ENCODE measurements at places on chromosomes 1 and 21.

GRCh38 chr1:67855444-67855843 lies 22.2 kb upstream of the GNG12 start:
- no peak for DNase-seq

DNA sequence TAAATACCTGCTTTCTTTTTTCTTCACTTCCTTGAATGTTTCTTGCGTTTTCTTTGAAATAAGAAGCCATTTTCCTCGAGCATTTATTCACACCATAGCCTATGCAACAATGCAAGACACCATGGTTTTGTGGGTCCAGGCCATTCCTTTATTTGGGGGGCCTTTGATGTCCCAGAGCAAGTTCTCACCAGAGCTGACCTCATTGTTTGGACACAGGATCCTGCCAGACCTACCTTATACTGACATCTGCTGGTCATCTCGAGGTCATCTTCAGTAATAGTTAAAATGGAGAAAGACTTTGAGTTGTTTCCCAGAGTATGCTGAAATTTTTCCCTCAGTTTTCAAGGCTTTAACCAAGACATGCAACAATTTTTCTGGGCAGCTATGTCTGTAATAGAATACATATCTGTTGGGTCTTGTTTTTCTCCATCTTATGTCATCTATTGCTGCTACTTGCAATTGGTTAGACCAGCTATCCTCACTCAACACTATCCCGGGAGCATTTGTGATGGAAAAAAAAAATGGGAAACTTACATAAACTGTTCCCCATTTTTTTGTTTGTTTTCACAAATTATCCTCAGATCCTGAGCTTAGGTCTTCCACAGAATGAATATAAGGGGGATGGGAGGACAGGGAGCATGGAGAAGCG lies 34.0 kb upstream of the BACE2 start:
- peak; percentile 10 for DNase-seq

DNA sequence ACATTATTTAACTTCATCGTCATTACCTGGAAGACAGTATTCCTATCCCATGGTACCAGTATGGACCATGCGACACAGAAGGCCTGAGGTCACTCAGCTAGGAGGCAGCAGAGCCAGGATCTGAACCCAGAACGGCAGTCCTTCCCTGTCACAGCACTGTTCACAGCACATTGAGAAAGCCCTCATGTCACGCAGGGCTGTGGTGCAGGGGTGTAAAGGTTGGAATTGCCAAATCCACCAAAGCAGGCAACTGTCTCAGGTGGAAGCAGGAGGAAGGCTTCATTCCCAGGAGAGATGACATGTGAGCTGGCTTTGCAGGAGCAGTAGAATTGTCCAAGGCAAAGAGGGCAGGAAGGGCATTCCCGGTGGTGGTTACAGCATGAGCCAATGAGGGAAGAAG lies 9.9 kb upstream of the TTC22 start:
- DNase-seq = no peak

GRCh38 chr1:235470741-235471439 lies 33.4 kb downstream of the B3GALNT2 start:
- DNase-seq = no peak

DNA sequence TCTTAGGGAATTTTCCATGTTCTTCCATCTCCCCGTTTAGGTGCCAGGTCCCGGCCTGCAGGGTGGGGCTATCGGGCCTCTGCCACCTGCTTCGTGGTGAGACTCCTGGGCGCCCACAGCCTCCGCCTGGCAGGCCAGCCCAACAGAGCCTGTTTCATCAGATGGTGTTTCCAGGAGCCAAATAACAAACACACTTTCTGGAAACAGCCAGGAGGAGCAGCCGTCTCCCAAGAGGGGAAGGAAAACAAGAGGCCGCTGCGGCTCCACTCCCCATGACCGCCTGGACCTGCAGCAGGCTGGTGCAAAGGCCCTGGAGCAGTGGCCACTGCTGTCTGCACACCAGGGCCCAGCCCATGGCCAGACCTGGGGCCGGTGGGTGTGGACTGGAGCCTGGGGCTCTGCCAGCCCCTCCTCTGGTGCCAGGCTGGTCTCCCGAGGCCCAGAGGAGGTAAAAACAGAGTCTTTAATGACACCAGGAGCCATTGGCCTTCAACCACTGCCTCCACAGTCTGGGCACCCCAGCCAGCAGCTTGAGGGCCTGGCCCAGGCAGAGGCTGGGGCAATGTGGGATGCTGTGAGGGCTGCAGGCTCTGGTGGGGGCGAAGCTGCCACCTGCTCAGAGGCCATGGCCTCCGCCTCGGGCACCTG lies 55.0 kb downstream of the SLX9 start:
- no peak for DNase-seq

DNA sequence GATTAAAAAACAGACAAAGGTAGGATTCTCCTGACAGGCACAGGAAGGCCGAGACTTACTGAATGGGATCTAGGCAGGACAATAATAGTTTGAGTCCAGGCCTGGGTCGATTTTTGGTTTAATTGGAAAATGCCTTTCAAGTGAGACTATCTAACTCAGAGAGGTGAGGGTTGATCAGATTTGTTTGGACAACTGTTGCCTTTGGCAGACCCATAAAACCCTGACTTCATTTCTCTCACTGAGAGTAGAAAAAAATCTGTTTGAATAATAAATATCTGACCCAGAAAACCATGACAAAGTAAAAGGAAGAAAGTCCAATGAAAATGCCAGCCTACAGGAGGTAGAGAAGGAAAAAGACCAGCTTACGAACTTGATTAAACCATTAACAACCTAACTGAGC lies 12.3 kb upstream of the SLC30A10 start:
- DNase-seq = no peak

GRCh38 chr1:30687886-30688285 lies 35.5 kb downstream of the MATN1 start:
- no peak for DNase-seq

GRCh38 chr1:202691816-202692215 lies 18.4 kb downstream of the SYT2 start:
- no peak for DNase-seq

DNA sequence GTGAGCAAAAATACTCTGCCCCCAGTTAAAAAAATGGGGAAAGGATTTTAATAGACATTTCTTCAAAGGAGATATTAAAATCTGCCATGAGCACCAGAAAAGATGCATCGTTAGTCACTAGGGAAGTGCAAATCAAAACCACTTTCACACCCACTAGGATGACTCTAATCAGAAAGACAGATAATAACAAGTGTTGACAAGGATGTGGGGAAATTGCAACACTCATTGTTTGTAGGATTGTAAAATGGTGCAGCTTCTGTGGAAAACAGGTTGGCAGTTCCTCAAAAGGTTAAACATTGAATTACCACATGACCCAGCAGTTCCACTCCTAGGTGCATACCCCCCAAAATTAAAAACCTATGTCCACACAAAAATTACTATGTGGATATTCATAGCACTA lies 112.3 kb downstream of the KCNJ6 start:
- no peak for DNase-seq

DNA sequence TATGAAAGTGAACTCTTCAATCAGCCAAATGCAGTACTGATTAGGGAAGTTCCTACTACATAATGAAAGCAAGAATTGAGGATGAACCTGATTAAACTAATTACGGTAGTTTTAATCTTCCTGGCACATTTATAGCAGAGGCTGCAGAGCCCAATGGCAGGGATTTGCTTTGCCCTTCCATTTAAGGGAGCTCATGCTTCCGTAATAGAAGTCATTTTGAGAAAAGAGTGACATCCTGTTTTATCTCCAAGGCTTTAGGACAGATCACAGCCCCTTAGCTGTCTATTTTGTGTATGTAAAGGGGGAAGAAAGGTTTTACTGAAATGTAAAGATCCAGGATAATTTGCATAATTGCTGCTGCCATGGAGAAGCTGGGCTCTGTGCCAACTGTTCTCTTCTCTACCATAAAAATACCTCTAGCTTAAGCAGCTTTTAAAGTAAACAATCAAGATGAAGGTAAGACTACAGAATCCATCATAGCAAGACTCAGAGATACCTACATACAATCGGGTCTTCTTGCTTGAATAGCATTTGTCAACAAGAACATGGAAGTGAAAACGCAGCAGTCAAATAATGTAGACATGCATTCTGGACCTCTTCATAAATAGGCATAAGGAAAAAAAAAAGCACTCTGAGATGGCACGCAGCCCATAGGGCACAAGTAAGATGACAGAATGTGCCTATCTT lies 62.5 kb downstream of the ASH1L start:
- DNase-seq = no peak

- DNase-seq = no peak
These were observed 745 bp upstream of the ANP32E start for GRCh38 chr1:150236614-150237100.

- no peak for DNase-seq
These were observed 210.1 kb downstream of the FGGY start for GRCh38 chr1:59506952-59507351.

DNA sequence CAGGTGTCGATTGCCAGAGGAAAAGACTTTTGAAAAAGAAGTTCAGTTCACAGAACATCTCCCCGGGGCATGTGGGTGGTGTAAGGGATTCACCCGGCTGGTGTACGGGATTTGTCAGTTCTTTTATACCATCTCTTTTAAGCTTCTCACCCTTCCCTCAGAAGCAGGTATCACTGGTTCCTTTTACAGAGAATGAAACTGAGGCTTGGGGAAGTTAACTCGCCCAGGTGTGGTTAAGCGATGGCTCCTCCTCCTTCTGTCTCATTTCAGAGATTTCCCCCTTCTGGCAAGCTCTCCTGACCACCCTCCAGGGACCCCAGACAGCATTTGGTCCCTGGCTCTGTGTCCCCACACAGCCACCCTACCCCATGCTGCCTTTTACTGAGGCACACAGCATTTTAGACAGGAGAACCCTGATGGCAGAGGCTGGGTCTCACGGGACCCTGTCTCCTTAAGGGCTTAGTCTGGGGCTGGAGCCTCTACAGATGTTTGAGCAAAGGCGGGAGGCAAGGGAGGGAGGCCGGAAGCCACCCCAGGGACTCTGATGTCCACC lies 2.8 kb upstream of the ECE1 start:
- no peak for DNase-seq
